ENCODE measurements at places on chromosomes 1 and 21.

DNA sequence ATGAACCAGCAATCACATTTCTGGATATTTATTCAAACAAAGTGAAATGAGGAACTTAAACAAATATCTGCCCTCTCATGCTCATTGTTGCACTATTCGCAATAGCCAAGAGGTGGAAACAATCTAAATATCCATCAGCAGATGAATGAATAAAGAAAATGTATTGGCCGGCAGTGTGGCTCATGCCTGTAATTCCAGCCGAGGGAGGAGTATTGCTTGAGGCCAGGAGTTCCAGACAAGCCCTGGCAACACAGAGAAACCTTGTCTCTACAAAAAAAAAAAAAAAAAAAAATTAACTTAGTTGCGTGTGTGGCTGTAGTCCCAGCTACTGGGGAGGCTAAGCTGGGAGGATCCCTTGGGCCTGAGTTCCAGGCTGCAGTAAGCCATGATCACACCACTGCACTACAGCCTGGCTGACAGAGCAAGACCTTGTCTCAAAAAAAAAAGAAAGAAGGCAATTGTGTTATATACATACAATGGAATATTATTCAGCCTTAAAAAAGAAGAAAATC is 191.4 kb downstream of the AKT3 start:
- no peak for DNase-seq

- DNase-seq, result no peak
These were observed 3.6 kb downstream of the OSBPL9 start for GRCh38 chr1:51620470-51620869.

DNA sequence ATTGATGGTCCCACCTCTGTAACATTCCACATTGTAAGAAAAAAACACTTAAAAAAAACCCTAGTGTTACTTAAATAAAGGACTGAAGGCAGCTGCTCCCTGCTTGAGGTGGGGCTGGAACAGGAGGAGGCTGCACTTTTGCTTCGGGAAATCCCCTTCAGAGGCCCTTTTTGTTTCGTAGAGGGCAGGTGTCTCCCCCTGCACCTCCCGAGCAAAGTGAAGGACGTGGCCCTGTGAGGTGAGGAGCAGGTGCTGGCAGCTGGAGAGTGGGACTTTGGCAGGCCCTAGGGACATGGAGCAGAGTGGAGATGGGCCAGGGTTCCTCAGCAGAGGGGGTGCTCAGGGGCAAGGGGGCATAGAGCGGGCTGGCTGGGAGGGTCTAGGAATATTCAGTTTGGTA is 33.4 kb upstream of the WNT4 start:
- DNase-seq, result no peak

GRCh38 chr1:109910963-109911798 is 532 bp downstream of the CSF1 start:
- no peak for DNase-seq

GRCh38 chr1:225944951-225945350 is 3.9 kb upstream of the LEFTY2 start:
- DNase-seq, result no peak

DNA sequence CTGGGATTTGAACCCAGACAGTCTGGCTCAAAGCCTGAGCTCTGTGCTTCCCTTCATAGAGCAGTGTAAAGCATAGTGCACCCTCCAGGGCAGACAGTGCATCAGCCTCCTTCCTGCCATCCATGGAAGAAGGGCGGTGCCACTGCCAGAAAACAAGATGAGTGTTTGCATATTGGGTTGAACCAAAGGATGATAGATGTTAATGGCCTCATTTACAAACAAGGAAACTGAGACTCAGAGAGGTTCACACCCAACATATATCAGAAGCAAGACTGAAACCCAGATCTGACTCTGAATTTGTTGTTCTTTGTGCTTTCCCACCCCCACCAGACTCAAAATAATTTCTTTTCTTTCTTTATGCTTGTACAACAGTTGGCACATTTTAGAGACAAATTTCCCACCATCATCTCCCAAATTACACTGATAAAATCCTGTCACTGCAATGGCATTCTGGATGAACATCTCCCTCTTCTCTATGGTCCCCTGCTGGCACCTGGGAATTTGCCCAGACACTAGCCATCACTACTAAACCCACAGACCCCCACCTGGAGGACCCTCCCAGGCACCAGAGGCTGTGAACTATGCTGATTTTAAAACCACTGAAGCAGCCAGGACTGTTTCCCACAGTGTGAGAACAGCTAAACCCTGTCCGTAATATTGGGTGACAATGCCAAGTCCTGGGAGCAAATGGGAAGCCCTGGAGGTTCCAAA is 45.4 kb upstream of the MPZL1 start:
- no peak for DNase-seq

GRCh38 chr1:97989094-97989680 is 68.4 kb upstream of the DPYD start:
- peak; percentile 28 for DNase-seq
